ENCODE measurements at places on chromosomes 3 and 15.

- peak; percentile 44 for DNase-seq
Observed at GRCh38 chr15:101501703-101502373, 12.3 kb upstream of the PCSK6 start.

- DNase-seq: no peak
Observed at GRCh38 chr15:65690173-65690572, 68.4 kb downstream of the SLC24A1 start.

- DNase-seq: no peak
Observed at GRCh38 chr15:70856884-70857561, 3.1 kb upstream of the LARP6 start.

- no peak for DNase-seq
Observed at GRCh38 chr3:76930712-76931111, 109.2 kb upstream of the ROBO2 start.

- DNase-seq: no peak
Observed at GRCh38 chr3:134487406-134487805, 1.5 kb downstream of the CEP63 start.

All from activated CD4-positive, alpha-beta T cell treated with anti-CD3 and anti-CD28 coated beads for 4 hours (primary cell).